ENCODE measurements at places on chromosomes 3 and 15.
A peak's percentile ranks its signal among the peaks of the same experiment; 100 is the strongest.

DNA sequence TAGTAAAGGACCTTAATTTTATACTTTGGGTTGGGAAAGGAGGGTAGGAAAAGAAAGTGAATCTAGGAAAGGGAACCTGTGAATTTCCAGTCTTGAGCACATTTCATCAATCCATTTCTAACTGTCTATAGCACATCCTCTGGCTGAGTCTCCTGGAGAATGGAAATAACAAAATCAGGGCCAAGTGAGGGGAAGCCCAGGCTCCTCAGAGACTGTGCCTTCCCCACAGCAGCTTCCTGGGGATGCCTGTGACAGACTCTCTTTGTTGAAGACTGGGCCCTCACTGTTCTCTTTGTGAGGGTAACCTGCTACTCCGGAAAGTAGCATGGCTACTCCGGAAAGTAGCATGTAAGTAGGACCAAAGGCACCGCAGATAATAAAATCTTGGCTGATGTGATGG is 22.6 kb upstream of the CSPG5 start:
- no peak for DNase-seq

GRCh38 chr3:183904833-183905780 is 20.4 kb upstream of the PARL start:
- DNase-seq, result no peak

- DNase-seq, result no peak
Measured at GRCh38 chr3:94117729-94118128, 54.9 kb downstream of the NSUN3 start.

DNA sequence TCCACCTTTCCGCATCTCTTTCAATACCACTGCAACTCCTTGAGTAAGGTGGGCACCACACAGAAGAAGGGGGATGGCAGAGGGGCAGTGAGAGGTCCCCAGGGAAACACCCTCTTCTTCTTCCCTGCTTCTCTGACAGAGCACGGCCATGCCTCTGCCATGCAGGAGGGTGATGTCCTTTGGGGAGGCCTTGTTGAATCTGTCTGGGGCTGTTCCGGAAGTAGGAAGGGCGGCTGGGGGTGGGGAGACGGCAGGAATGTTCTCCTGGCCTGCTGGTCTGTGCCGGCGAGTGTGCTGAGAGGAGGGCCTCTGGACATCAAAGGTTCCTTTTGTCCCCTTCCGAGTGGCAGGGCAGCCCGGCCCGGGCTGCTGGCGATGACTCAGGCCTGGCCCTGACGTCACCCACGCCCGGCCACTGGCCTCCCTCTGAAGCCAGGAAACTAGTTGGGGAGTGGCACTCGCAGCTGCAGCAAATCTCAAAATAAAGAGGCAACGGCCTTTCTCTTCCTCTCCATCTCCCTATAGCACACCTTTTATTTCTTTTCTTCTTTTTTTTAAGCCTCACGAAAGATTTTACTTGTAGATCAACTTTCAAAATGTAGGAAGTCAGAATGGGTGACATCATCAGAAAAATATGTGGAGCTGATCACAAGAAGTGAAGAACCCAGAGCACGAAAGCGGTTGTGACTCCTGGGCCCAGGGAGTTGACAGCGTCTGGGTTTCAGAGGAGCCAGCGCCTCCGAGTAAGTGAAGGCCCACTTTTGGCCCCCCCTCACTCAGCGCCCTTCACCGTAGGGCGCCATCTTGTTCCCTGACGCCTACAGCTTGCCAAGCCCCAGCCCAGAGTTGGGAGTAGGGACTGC is at the start of gene ZBTB38:
Gene ZBTB38 (plus strand): TSS at position 443 of the 863 bp plus-strand sequence. CDS start 73,885 bp downstream, outside the sequence.
- DNase-seq, result no peak

- DNase-seq, result no peak
Measured at GRCh38 chr3:57298041-57298440, 5.6 kb upstream of the ASB14 start.

DNA sequence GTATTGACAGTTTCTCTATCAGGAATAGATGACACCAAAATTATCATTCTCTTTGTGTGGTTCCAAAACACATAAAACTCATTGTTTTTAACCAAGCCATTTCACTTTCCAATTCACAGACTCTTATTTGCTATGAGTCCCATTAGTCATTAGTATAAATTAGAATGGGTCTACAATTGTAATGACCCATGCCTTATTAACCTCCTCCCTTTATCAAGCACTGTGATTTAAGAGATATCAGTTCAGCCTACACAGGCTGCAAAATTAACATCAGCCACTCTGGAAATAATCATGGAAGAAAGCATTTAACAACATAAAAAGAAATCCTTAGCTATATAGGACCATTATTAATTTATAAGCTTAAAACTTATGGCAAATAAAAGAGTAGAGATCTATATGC is 440.6 kb downstream of the GBE1 start:
- DNase-seq, result no peak

- DNase-seq, result no peak
Measured at GRCh38 chr15:57216288-57216687, 160.0 kb upstream of the CGNL1 start.

DNA sequence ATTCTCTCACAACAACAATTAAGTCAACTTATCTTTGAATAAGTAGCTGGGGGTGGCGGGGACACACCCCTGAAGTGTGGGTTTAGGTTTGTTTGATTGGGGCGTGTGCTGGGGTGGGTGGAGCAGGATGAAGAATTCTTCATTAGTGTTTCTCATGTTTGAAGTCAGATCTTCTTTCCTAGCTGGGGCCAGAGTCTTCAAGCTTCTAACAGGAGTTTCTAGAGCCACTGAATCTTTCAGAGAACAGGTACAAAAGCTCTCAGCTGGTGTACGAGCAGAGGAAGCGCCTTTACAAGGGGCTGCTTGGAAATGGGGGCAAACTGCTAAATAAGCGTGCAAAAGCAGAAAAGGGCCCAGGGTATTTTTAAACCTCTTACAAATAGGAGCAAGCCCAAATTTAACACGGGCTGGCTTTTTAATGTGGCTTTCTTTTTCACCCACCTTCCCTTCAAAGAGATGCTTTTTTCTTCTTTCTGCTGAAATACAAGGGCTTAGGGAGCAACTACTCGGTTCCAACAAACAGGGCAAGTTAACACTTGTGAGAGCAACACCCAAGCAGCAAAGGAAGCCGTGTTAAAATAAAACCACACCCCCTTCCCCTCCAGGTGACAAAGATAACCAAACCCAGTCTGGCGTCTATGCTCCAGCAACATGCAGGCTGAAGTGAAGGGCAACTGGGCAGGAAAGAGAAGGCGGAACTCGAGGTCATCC is 86.9 kb upstream of the RASGRP1 start:
- DNase-seq, result peak; percentile 12

- no peak for DNase-seq
Measured at GRCh38 chr15:56608140-56608778, 125.0 kb downstream of the ZNF280D start.

GRCh38 chr3:100400419-100400779 is 490 bp downstream of the TOMM70 start:
- peak; percentile 25 for DNase-seq

- DNase-seq, result no peak
Measured at GRCh38 chr3:48915296-48915695, 3.3 kb upstream of the ARIH2 start.

DNA sequence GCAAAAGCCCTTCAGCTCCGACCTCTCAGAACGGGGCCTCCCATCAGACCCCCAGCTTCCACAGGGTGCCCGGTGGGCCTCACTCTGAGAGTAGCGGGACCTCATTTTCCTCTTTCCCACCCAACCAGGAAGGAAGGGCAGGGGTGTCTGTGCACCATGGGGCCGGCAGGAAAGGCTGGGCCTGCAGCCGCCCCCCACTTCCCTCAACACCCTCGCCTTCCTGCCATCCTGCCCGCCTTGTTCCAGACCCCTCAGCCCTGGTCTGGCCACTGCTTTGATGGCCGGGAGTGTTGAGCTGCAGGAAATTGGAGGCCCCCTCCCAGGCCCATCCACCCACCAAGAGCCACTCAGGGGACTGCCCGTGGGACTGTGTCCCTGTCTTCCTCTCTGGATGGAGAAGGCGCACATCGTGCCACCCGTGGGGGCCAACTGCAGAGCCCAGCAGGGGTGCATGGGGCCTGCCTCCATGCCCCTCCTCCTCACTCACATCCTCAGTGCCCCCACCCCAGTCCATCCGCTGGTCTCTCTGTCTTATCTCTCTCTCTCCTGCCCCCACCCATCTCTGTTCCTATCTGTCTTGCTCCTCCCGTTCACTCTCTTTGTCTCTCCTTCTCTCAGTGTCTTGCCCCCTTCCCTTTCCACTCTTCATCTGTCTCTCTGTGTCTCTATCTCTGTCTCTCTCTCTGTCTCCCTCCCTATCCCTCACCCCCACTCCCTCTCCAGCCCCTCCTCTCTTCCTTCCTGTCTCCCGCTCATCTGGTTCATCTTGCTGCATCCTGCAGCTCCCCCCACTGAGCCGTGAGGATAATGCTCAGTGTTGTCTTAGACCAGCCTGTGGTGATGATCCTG is 1.8 kb upstream of the PLXND1 start:
- no peak for DNase-seq

- no peak for DNase-seq
Measured at GRCh38 chr3:140233702-140234101, 298.7 kb downstream of the CLSTN2 start.

DNA sequence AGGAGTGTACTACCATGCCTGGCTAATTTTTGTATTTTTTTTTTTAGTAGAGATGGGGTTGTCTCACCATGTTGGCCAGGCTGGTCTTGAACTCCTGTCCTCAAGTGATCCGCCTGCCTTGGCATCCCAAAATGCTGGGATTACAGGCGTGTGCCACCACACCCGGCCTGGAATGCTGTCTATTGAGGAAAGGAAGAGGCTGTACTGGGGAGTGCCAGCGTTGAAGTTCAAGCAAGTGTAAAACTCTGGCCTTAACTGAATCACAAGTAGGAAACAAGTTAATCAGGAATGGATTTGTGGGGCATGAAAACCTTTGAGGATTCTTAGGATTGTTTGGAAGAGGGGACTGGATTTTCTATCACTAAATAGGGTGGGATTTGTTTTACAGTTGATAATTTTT is 1.4 kb upstream of the SENP2 start:
- no peak for DNase-seq

- no peak for DNase-seq
Measured at GRCh38 chr15:30956216-30957124, 35.0 kb downstream of the MTMR10 start.

- no peak for DNase-seq
Measured at GRCh38 chr15:79430901-79431635, 1.1 kb upstream of the MINAR1 start.

- no peak for DNase-seq
Measured at GRCh38 chr3:128855569-128855968, 23.9 kb upstream of the ACAD9 start.

DNA sequence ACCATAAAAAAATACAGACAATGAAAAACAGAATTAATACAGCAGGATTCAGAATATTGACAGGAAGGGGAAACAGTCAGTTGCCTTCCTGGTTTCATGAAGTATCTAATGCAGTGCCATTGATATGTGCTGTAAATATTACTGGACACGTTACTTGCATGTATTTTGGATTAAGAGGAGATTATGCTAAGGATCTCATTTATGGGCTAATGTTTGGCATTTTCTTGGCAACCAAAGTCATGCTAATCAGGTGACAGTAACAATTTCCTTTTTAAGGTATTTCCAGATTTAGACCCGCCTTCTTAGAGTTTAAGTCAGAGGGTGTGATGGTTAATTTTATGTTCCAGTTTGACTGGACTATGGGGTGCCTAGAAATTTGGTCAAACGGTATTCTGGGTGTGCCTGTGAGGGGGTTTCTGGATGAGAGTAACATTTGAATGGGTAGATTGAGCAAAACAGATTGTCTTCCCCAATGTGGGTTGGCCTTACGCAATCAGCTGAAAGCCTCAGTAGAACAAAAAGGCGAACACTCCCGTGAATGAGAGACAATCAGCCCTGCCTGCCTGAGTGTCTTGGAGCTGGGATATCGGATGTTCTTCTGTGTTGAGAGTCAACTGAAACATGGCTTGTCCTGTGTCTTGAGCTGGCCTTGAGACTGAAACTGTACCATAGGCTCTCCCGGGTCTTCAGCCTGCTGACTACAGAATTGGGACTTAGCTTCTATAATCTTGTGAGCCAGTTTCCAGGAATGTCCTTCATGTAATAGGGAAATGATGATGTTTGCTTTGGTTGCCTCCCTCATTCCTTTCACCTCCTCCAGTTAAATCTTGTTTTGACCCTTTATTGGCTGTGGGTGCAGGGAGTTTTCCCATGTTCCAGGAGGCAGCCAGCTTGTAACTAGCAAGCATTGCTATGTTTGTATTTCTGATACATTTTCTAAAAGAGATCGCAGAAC is 10.5 kb downstream of the SQOR start:
- DNase-seq, result no peak

GRCh38 chr3:193921465-193921864 is 214.5 kb upstream of the HES1 start:
- no peak for DNase-seq

GRCh38 chr15:89506026-89506686 is 9.8 kb upstream of the RHCG start:
- DNase-seq, result no peak

DNA sequence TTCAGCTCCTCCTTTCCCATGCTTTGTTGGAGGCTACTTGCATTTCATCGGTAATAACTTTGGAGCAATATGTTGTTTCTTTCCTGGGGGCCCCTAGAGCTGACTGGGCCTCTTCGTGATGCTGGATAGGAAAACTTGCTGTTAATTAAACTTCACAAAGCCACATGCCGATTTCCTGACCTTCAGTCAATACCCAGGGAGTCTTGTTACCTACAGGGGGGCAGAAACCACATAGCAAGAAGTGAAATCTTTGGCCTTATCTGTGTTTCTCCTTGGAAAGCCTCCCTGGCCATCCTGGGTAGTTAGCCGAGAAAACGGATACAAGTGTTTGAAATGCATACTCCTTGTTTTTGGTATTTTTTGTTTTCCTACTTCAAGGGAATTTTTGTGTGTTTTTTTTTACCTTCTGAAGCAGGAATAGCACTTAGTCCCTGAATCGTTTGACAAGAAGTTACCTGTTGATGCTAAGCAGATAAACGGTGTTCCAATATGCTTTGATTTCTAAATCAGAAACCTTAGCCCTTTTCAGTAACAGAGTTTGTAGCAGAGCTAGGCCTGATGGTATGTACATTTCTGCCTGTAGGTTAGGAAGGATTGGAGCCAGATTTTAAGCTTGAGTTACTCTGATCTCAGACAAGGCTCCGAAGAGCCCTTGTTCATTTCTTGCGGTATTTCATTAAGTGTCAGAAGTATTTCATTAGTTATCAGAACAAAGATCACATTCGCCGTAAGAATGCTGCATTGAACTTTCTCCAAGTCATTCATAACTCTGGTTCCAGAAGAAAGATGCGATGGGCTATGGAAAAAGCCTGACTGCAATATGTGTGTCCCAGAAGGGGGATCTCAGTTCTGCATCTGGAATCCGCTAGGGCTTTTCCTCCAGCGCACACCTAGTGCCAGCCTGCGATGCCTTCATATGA is 111.5 kb downstream of the THSD4 start:
- DNase-seq, result no peak
